CD8-positive, alpha-beta T cell (primary cell): ENCODE measurements at places on chromosomes 6 and 20. TPM values are rescaled to one million over a fixed set of nuclear protein-coding genes. Genes with fewer than 3 reads are reported as not detected.
A peak's percentile ranks its signal among the peaks of the same experiment; 100 is the strongest.

- no peak for DNase-seq
Measured at GRCh38 chr6:15244620-15245360, 1.1 kb upstream of the JARID2 start.

Gene MAFB
- 0.44 TPM for total RNA-seq

Gene DNAH8
- total RNA-seq, result not detected

DNA sequence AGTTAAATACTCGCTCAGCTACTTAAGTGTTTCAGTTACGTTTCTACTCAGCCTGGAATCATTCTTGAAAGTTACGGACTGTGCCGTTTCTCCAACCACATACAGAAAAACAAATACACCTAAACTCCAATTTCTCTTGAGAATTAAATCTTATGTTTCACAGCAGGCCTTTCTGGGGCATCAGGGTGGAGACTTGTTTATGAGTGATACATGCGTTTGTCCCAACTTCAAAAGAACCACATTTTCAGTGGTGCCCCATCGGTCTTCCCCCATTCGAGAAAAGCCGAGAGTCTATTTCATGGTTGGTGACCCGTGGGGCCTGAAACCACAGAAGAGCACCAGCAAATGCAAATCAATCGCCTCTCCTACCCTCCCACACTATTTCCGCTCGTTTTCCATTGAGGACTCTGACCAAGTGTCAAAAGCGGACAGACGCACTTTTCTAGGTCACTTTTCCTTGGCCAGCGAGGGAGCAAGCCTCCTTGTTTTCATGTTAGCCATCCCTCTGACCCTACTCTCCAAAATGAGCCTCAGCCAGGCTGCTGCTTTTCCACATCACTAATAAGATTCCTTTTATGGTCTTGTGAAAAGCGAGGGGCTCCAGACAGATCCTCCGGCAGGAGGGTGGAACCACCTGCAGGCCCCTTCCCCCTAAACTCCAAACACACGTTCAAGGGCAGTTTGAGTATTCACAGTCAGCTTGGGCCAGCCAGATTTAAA, 3.1 kb downstream of the JAG1 start:
- DNase-seq, result no peak

- DNase-seq, result no peak
Measured at GRCh38 chr20:1278993-1279392, 12.9 kb downstream of the SNPH start.

DNA sequence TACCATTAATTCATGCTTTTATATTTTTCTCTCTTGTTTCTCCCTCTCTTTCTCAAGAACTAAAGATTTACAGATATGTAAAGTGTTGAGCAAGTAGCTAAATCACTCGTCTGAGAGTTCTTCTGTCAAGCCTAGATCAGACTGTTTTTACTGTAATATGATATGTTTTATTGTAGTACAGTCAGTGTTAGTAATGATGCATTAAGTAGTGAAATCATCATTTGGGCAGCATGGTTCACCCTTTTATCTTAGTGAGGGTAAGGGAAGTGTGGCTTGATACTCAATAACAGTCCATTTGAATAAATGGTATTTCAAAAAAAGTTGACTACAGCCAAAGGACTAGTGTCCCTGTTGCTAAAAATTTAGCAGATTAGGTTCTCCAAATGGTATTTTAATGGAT, 9.2 kb downstream of the CYB5R4 start:
- DNase-seq, result no peak

- no peak for DNase-seq
Measured at GRCh38 chr6:327538-328116, 35.3 kb downstream of the DUSP22 start.

- DNase-seq, result no peak
Measured at GRCh38 chr6:138555421-138555988, 56.2 kb upstream of the NHSL1 start.

Gene TNXB
- 13.8 TPM for total RNA-seq

- no peak for DNase-seq
Measured at GRCh38 chr6:6497976-6498375, 90.5 kb upstream of the LY86 start.

Gene TSHZ2
- total RNA-seq, result 0.89 TPM

DNA sequence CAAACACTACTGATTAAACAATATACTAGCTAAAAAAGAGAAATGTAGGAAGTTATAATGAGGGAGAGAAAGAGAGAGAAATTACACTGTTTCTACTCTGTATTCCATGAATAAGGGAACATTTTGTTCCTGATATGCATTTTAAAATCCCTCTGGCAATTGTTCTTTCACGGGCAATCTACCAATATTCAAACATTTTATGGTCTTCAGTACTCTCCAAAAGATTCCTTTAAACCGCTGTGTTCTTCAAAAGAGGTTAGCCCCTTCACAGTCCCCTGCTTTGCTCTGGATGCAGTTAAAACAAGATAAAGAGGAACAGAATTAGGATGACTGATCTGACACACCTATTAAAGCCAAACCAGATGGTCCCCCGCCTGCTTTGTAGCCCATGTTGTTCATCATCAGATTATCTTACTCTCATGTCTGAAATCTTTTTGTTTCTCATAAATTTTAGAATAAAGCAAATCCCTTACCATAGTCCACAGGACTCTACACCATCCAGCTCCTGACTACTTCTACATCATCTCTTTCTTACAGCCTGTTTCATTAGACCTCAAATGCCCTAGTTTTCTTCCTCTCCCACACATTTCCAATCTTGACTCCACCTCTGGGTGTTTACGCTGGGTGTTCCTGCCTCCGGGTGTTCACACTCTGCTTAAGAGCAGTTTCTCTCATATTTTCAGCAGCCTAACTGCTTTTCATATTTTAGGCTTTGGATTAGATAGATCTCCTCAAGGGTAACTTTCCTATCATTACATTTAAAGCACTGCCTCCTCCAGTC, 399.7 kb downstream of the COL12A1 start:
- DNase-seq, result no peak

DNA sequence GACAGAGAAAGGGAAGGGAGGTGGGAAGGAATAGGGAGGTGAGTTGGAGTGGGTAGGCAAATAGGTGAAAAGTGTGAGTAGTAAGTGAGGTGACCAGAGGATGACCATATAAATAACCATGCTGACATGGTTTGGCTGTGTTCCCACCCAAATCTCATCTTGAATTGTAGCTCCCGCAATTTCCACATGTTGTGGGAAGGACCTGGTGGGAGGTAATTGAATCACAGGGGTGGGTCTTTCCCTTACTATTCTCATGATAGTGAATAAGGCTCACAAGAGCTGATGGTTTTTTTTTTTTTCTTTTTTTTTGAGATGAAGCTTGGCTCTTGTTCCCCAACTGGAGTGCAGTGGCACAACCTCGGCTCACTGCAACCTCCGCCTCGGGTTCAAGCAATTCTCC, 21.5 kb upstream of the SMIM13 start:
- DNase-seq, result no peak

DNA sequence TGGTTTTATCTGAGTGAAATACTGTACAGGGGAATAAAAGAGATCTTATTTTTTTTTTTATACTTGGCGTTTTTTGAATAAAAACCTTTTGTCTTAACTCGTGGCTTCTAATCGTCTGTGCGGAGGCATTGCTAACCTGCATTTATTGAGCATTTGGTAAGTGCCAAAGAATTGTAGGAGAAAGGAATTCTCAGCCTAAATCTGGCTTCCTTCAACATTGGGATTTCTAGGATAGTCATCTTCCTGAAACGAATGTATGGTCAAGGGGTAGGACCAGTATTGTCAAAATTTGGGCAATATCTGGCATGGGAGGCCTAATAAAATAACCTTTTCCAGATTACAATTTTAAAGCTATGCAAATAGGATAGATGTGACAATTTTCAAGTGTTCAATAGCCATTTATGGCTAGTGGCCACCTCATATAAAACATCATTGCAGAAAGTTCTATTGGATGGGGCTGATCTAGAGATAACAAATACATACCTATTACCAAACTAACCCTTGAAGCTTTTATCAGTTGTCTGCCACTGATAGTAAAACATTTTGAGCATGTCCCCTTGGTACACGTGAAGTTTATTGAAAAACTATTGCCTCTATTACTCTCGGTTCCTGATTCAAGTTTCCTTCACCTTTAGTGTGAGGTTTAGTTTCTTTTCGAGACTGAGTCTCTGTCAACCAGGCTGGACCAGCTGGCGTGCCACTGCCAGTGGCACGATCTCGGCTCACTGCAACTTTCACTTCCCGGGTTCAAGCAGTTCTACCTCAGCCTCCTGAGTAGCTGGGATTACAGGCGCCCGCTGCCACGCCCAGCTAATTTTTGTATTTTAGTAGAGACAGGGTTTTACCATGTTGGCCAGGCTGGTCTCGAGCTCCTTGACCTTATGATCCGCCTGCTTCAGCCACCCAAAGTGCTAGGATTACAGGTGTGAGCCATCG, 5.6 kb downstream of the PIM1 start:
- DNase-seq, result peak; percentile 15

Gene WFDC2
- not detected for total RNA-seq

DNA sequence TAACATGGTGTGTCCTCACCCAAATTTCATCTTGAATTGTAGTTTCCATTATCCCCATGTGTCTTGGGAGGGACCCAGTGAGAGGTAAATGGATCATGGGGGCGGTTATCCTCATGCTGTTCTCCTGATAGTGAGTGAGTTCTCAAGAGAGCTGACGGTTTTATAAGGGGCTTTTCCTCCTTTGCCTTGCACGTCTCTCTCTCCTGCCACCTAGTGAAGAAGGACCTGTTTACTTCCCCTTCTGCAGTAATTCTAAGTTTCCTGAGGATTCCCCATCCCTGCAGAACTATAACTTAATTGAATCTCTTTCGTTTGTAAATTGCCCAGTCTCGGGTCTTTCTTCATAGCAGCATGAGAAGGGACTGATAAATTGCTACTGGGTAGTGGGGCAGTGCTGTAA, 789.3 kb downstream of the FRK start:
- no peak for DNase-seq

DNA sequence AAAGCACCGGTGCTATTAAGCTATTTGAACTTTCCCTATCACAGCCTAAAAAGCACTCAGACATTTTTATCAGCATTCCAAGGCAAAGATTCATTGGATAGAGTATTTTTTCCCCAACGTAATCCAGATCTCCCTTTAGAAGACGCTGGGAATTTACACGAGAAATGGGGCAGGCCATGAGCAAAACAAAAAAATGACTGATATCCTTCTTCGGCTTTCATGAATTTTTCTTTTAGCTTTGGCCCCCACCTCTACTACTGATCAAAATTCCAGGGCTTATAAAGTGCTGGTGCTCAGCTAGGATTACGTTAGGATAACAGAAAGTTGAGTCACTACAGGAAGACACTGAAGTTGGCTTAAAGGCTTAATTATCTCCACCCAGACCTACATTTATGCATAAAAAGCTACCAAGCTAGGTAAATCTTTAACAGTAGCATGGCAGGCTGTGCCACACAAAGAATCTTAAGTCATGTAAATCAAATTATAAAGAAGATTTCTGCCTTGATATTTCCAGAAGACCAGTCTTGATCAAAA, 418.5 kb upstream of the BTBD3 start:
- DNase-seq, result no peak

GRCh38 chr6:167336844-167337630, 12.2 kb downstream of the TTLL2 start:
- no peak for DNase-seq
